ENCODE measurements at places on chromosomes 12 and 14.
A peak's percentile ranks its signal among the peaks of the same experiment; 100 is the strongest.

DNA sequence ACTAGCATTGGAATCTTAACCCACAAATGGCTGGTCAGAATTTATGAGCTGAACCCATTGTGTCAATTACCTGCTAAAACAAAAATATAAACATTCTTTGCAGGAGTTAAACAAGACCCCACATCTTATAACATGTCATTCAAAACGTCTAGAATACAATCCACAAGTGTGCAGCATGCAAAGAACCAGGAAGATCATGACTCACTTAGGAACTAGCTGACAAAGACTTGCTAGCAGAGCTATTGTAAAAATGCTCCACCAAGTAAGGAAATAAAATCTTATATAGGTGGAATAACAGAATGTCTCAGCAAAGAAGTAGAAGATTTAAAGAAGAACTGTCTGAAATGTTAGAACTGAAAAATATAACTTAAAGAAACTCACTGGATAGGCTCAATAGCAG is 26.5 kb upstream of the POC1B start:
- no peak for DNase-seq

DNA sequence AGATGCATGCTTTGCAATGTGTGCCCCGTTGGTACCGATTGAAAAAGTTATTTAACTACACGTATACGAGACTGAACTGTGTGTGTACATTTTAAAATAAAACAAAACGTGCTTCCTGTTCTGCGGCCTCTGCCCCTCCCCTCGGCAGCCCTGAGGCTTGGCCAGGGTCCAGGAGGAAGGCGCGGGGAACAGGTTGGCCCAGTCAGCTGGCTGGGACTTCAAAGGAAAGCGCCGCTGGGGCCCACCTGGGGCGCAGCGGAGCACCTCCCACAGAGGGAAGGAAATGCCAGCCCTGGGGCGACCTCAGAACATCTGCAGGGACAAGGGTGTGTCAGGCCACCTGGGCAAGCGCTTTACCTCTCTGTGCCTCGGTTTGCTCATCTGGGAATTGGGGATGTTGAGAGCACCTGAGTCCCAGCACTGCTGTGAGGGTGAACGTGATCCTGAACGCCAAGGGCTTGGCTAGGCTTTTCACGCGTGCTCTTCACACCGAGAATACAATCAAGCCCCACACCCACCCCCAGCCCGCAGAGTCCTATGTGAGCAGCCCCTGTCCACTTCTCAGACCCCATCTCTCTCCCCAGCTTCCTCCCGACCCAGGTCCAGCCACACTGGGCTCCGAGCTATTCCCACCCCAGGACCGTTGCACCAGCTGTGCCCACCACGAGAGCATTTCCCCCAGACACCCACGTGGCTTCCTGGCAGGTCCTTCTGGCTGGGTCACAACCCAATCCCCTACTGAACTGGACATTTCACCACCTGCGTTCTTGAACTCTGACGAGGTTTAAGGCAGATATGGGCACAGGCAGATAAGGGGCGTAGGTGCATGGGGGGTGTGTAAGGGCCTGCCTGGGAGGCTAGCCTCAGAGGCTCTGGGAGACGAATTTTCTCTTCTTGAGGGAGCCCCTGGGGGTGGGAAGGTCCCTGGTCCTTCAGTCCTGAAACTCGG is 41.9 kb upstream of the NCOR2 start:
- DNase-seq = no peak

DNA sequence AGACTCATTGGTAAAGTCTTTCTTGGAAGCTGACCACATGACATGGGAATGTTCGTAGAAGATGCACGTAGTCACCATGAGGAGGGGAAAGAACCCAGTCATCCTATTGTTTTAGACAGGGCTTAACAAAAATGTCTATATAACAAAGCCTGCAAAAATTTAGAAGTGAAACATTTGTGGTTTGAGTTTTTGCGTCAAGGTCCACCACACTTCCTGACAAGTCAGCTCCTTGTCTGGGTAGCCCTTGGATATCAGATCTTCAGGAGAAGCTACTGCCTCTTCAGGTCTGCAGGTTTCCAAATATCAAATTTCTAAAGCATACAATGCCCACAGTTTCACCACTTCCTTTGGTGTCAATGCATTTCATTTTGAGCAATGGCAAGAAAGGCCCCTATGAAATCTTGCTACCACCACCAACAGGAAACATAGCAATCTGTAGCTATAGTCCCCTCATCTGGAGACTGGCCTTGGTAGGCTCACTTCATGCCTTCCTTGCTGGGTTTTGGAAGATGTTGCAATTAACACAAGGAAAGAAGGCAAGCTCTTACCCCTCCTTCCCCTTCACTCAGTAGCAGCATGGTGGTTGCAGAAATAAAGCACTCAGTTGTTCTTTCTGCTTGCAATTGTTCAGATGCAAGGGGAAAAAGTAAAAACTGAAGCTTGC is 235.2 kb downstream of the PCNX1 start:
- no peak for DNase-seq

GRCh38 chr12:113818833-113819232 is 147.3 kb downstream of the RBM19 start:
- no peak for DNase-seq

- DNase-seq = no peak
These were observed 69.2 kb downstream of the NOVA1 start for GRCh38 chr14:26528415-26529182.

DNA sequence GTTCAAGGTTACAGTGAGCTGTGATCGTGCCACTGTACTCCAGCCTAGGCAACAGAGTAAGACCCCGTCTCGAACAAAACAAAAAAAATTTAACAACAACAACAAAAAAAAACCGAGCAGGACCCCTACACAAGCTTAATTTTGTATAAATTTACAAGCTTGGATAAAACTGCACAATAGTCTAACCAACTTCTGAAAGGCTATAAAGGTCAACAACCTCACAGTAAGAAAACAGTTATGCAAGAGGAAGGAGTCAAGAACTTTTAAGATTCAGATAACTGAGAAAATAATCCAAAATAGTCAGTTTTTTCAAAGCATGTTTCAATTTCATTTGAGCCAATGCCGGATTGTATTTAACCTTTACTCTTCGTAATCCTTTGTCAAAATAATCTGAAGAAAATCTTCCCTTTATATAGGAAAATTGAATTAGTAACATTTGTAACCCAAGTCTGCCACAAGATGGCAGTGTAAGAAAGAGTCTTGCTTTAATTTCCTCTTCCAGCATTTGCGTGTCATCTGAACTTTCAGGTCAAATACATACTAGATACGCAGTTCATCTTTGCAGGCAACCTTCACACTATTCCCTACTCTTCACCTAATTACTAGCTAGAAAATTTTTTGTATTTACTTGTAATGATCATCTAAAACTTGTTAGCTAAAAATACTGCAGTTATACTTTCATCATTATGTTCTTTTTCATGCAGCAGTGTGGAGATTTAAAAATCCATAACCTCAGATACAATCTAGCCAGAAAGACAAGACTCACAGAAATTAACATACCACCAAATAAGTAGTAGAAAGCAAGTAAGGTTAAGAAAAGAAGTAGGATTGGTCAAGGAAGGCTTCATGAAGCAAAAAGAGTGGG is 5.8 kb downstream of the CCNB1IP1 start:
- peak; percentile 36 for DNase-seq

GRCh38 chr12:7555752-7556151 is 52.2 kb upstream of the CD163 start:
- DNase-seq = no peak

DNA sequence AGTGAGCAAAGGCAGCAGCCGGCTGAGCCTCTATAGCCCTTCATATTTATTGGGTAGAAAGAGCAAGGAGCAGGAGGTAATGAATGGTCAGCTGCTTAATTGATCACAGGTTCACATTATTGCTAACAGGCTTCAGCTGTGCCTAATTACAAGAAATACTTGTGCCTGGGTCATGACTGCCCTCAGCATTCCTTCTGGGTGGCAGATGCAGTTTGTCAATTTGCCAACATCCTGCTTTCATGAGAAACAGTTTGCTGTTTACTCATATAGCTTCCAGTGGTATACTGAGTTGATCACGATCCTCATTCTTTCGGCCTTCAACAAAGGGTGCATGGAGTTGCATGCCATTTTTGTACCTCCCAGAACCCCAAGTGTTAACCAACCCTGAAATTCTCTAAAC is 81.0 kb upstream of the PLEKHG7 start:
- no peak for DNase-seq

DNA sequence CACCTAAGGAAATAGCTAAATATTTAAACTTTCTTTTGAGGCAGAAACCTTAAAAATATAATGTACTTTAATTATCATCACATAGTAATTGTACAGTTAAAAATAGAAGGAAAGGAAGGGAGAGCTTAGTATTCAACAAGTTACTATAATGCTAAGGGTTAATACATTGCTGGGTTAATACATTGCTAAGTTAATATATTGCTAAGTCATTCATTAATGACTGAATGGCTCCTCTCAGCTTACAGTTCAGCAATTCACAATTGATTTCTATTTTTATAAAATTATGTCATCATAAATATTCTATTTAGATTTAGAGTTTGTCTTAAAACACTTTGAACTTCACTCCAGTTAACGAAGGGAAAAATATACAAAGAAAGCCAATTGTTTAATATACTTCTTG is 207.9 kb downstream of the BMP4 start:
- DNase-seq = no peak

GRCh38 chr14:98893675-98894074 is 378.3 kb downstream of the BCL11B start:
- no peak for DNase-seq

DNA sequence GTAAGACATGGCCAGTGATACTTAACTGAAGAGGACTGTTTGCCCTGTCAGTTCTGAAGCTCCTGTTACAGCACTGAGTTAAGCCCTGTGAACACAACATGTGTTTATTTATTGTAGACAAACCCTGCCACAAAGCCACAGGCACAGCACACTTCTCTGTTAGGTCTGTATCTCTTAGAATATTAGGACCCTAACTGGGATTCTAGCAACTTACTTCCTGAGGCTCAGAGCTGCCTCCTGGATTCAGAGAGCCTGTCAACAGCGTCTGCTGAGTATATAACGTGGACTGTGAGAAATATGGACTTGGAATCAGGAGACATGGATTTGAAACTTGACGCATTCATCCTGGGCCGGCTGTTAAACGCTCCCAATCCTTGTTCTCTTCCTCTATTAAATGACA is 135.0 kb upstream of the HIF1A start:
- no peak for DNase-seq

GRCh38 chr14:35340616-35341453 is 48.7 kb downstream of the PSMA6 start:
- no peak for DNase-seq

DNA sequence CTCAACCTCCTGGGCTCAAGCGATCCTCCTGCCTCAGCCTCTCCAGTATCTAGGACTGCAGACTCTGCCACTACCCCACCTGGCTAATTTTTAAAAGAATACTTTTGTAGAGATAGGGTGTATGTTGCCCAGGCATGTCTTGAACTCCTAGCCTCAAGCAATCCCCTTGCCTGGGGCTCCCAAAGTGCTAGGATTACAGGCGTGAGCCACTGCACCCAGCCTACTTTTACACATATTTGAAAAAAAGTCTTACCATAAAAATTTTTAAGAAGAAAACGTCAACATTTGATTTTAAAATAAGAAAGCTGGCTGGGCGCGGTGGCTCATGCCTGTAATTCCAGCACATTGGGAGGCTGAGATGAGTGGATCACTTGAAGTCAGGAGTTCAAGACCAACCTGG is 46.5 kb downstream of the DCAF5 start:
- DNase-seq = no peak

DNA sequence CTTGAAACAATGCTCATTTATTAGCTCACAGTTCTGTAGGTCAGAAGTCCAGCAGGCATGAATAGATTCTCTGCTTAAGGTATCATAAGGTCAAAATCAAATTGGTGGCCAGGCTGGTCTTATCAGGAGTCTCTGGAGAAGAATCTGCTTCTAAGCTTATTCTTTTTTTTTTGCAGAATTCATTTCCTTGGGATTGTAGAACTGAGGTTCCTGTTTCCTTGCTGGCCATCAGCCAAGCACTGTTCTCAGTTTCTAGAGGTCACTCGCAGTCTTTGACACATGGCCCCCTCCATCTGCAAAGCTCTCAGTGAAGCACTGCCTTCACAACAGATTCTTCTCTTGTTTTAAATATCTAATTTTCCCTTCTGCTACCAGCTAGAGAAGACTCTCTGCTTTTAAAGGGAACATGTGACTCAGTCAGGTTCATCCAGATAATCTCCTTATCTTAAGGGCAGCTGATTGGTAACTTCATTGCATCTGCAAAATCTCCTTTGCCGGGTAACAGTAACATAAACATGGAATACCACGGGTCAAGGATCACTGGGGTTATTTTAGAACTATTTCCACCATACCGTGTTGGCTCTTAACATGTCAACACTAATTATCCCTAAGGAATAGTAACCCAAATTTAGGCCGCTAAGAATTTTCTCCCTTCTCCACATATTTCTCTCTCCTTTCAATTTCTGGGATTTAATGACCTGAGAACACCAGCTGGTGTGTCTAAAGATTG is 25.3 kb downstream of the RHOJ start:
- DNase-seq = no peak
